HTR-8/SVneo (cell line): ENCODE measurements at places on chromosomes 7 and 10.

DNA sequence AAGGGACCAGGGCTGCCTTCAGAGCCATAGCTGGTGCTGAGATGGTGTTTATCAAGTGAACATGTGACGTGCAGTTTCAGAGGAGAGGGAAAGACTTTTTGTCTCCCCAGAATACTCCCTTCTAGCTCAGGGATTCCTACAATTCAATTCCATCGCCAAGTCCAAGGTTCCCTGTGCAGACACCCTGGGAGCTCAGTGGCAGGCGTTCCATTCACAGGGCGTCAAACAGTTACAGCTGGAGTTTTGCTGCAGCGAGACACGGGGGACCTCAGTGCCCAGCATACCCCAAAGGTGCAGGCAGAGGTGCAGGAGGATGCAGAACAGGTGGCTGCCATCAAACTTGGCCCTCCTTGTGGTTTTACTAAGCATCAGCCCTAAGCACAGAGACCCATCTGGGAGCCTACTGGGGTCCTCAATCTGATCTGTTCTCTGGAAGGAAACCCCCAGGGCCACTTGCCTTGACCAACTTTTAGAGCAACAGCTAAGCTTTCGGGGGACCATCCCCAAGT lies 846 bp upstream of the CALML5 start:
- no peak for DNase-seq

DNA sequence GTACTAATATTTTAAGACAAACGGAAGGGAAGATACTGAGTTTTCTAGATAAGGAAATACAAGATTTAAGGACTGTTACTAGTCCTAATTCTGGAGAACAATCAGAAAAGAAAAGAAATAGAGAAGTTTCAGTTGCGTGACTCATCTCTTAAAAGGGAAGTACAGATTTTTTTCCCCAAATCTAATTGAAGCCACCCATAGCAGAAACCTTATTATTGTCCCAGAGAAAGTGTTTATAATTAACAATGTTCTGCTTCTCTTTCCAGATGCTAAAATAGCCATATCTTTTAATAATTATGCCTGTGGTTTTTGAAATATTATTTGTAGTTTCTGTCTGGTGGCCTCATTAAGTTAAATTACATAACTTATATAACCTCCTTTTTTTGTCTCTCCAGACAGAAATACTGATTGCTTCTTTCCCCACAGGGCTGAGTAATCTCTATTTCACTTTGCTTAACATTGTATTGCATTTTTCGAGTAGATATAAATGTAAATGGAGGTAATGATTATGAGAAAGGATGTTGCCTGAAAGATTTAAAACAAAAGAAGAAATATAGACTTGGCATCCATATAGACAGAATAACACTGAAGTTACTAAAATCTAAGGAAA lies 240.7 kb upstream of the MBL2 start:
- no peak for DNase-seq

- DNase-seq = no peak
Observed at GRCh38 chr7:117051808-117052207, 98.5 kb downstream of the ST7 start.

GRCh38 chr10:121240556-121240955 lies 357.7 kb downstream of the FGFR2 start:
- no peak for DNase-seq

- no peak for DNase-seq
Observed at GRCh38 chr7:88243345-88243909, 23.6 kb upstream of the SRI start.

DNA sequence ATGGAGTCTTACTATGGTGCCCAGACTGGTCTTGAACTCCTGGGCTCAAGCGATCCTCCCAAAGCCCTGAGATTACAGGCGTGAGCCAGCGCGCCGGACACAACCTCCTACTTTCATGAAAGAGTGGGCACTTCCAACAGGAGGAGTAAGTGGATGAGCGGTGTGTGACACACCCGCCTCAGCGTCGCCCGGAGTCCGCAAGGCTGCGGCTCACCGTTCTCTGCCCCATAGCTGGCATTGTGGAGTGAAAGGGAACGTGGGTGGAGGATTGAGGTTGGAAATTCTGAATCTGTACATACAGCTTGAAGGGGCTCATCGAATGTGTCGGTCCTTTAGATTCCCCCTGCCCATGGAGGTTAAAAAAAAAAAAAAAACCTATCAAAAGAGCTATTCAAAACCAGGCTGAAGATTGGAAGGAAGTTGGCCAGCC lies 524 bp upstream of the PRXL2A start:
- DNase-seq = no peak

GRCh38 chr7:49703337-49703736 lies 70.1 kb upstream of the VWC2 start:
- no peak for DNase-seq

DNA sequence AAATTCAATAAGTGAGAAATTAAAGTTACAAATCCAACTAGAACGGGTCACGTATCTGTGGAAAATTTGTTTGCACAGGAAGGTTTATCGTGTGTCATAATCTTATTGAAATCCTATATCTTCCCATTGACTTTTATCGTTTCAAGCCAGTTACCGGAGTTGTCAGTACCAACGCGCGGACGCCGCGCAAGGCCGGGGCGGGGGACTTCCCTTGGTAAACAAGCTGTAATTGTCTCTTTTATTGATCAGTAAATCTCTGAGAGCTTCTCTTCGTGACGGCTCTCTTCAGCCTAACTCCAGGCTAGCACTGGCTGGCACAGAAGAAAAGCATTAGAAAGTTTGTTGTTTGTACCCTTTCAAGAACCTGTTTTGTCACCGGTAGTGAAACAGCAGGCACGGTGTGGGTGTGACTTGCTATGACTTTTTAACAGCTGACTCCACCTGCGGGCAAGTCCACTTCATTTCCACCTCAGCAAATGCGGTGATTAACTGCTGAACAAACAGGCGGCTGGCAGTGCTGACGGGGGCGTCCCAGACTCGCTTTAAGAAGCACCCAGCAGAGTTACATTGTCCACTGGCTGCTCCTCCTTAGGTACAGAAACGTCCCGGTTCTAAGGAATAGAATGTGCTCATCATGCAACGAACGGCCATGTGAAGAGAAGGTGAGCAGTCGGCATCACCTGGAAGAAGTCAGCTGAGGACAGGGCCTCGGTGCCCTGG lies 215.8 kb downstream of the MAD1L1 start:
- DNase-seq = no peak

DNA sequence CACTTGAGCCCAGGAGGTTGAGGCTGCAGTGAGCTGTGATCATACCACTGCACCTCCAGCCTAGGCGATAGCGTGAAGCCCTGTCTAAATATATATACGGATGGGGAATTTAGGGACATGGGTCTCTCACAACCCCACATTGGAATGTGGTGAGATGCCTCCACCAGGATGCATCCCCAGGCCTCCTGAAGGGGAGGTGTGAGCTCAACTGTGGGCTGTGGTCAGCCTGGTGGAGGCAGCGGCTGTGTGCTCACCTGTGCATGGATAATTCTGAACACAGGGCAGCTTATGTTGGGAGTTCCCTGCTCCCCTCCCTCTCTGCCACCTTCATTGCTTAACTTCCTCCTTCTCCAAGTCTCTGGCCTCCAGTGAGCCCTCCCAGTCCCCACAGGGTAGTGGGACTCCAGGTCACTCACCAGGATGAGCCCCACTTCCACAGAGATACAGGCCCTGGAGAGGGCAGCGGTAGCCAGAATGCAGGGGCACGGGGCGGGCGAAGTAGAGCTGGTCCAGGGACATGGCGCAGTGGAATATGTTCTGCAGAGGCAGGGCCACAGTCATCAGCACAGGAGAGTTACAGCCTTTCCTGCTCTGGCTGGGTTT lies 30.4 kb downstream of the PYROXD2 start:
- no peak for DNase-seq

DNA sequence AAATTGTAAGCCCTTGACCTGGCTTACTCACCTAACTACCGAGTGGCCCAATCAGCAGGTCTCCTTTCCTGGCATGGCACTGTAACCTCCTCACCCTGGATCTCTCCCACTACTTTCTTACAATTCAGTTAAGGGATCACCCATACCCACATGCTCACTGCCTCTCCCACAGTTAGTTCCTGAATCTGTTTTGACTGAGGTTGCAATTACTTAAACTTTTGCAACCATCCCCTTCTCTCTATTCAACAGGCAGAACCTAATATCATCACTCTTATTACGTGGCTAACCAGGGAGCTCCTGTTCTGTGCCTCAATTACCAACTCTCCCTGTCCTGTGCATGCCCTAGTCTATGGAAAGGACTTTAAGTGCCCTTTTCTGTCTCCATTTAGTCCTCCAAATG lies 84.2 kb upstream of the IKZF1 start:
- DNase-seq = no peak

DNA sequence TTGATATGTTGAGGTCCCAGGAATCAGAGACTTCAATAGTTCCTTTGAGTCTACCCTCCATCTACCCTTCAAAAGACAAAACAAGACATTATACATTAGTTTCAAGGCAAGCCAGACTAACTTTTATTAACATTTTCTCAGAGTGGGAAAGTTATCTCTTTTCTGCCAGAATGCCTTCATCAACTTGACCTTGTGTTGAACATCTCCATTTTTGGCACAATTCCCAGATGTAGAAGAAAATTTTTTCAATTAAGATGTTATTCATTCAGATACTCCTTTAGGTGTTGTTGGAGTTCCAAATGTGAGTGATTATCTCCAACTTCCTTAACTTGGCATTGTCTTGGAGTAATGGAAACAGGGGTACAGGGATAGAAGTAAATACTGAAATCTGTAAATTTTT lies 59.1 kb downstream of the NRF1 start:
- no peak for DNase-seq

DNA sequence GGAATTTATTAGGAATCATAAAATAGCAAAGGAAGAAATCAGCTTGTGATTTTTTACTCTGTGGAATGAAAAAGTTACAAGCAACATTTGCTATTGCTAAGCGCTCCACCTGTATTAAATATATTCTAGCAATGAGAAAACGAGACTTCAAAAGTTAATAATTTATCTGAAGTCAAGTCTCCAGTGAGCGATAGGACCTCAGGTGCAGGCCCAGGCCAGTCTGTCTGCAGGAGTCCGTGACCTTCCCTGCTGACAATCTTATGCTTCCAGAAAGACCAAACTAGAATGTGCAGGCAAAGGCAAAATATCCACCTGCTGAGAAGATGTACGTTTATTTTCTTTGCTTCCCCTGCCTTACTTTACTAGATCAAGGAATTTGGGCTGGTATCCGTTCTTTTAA lies 22.7 kb downstream of the MRC1 start:
- DNase-seq = no peak

DNA sequence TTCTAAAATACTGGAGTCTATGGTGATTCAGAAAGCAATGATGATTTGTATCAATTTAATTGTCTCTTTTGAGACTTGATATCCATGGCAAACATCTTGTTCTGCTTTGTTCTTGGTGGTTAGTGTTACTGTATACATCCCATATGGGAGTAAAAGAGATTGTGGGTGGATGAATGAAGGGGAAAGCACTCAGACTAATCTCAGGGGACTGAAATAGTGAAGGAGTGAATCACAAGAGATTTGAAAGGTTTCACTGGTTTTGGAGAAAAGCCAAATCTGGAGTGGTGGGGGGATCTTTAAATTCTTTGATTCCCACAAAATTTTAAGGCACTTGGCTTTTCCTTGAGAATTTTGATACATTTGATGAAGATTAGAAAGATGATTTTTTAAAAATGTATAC lies 369.4 kb downstream of the INHBA start:
- DNase-seq = peak; percentile 22

GRCh38 chr7:30429156-30429530 lies 49.4 kb downstream of the NOD1 start:
- DNase-seq = no peak
